SW 1271 (cell line): ENCODE measurements at places on chromosomes 13 and 19.

DNA sequence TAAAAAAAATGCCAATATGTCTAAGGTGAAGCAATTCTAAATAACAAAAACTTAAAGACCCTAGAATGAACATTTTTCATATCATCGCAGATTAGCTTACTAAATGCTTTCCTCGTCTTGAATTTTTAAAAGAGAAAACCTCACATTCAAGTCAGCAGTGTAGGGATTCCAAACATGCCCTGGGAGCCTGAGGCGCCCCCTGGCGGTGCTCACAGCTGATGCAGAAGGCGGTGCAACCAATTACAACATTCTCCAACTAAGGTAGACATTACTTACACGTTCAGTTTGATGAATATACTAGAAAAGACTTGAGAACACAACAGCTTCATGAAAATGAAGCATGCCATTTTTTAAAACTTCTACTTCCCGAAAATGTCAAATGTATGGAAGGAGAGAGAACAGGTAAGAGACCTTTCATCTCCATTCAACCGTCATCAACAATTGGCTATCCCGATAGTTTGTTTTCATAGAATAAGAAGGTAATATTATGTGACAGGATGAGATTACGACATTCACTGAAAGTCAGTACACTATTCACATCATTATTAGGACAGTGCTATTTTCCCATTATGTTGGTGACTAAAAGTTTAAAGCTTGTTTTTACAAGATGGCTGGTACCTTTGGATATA lies 304.4 kb downstream of the DCLK1 start:
- no peak for DNase-seq

DNA sequence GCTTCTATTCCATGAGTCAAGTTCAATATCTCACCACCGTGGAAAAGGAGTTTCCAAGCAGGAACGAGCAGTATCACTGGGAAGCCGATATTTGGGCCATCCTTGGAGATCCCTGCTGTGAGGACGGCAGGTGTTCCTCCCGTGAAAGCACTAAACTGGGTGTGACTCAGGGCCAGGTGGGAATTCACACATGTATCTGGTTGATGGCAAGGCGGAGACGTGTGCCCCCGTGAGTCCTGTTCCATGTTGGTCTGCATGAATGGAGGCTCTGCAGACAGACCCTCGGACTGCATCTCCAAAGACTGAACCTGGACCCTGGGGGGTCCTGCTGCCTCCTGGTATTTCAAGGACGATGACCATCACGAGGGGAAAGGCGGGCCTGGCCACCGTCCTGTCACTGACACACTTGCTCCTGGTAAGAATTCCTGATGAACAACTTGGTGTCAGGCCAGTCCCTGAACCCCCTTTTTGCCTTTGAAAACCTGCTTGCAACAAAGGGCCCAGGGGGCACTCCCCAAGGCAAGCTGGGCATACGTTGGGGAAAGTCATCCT lies 22.8 kb upstream of the GAS6 start:
- no peak for DNase-seq

DNA sequence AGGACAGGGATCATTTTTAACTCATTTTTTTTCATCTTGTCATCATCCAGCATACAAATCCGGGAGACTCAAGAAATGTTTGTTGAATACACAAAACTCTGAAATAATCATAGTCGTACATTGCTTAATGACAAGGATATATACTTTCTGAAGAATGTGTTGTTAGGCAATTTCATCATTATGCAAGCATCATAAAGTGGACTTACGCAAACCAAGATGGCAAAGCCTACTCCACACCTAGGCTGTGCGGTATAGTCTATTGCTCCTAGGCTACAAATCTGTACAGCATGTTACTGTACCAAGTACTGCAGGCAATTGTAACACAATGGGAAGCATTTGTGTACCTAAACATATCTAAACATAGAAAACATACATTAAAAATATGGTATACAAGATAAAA lies 264.1 kb downstream of the TSHZ3 start:
- DNase-seq, result no peak

DNA sequence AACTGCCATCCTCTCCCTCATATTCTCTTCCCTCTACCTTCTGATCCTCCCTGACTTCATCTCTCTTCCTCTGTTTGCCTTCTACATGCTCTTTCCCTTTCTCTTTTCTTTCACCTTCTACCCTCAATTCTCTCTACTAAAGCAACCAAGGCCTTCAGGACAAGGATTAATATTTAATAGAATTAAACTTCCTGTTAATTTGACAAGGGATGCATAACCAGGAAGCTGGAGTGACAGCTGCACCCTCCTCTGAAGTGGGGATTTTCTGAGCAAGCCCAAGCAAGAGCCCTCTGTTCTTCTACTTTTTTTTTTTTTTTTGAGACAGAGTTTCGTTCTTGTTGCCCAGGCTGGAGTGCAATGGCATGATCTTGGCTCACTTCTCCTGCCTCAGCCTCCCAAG lies 63.4 kb upstream of the MED4 start:
- DNase-seq, result no peak

- peak; percentile 54 for DNase-seq
Measured at GRCh38 chr19:7925171-7925851, 624 bp downstream of the CTXN1 start.

DNA sequence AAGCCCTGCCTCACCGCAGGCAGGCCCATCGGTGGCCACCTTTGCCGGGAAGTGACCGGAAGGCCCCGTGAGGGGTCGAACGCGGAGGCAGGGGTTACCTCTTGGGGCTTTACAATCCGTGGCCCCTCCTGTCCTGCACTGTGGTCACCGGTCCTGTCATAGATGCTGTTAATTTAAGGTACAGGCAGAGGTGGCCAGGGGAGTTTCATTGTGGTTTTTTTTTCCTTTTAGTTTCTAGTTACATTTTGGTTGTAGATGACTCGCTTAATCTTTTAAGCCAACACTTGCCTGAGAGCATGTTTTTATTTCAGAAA lies 13.1 kb downstream of the COMP start:
- no peak for DNase-seq

- no peak for DNase-seq
Measured at GRCh38 chr13:92535222-92536006, 691.2 kb upstream of the GPC6 start.

GRCh38 chr19:52200044-52200443 lies 10.2 kb downstream of the PPP2R1A start:
- no peak for DNase-seq

GRCh38 chr19:7545300-7545699 lies 9.8 kb downstream of the PNPLA6 start:
- no peak for DNase-seq

GRCh38 chr19:29961311-29961710 lies 19.3 kb downstream of the URI1 start:
- DNase-seq, result no peak

- no peak for DNase-seq
Measured at GRCh38 chr13:49499889-49500660, 4.3 kb downstream of the PHF11 start.
